Stimulated activated CD8-positive, alpha-beta memory T cell treated with anti-CD3 and anti-CD28 coated beads, Interleukin-4, amount 100 ng/mL, for 24 hours (primary cell): ENCODE measurements at places on chromosomes 4 and X.

DNA sequence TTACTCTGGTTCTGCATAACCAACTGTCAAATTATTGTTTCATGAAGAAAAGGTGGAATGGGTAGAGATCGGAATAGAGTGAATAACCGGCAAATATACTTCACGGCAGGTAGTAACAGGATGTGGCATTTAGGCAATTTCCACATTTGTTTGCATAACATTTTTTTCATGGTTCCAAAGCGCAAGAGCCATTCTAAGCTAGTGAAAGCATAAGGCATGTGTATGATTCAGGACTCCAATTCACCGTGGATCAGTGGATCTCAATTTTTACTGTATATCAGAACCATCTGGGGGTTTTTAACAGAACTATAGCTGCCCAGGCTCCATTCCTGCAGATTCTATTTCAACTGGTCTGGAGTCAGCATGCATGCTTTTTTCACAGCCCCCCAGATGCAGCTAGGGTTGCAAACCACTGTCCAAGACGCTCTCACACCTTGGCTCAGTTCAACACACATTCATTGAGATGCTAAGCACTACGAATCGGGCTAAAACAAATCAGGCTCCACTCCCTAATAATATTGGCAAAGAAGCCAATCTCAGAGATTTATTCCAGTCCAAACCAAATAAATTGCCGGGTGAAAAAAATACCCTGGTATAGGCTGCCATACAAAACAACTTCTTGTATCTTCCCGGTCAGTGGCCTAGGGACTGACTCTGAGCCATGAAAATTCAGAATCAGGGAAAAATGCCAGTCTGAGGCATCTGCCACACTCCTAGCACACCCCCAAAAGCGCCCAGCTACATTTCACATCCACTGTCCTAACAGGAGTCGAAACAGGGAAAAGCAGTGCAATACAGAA is 30.0 kb downstream of the AFAP1 start:
- DNase-seq, result no peak

- DNase-seq, result no peak
These were observed 40.4 kb upstream of the BRS3 start for GRCh38 chrX:136447308-136447707.

DNA sequence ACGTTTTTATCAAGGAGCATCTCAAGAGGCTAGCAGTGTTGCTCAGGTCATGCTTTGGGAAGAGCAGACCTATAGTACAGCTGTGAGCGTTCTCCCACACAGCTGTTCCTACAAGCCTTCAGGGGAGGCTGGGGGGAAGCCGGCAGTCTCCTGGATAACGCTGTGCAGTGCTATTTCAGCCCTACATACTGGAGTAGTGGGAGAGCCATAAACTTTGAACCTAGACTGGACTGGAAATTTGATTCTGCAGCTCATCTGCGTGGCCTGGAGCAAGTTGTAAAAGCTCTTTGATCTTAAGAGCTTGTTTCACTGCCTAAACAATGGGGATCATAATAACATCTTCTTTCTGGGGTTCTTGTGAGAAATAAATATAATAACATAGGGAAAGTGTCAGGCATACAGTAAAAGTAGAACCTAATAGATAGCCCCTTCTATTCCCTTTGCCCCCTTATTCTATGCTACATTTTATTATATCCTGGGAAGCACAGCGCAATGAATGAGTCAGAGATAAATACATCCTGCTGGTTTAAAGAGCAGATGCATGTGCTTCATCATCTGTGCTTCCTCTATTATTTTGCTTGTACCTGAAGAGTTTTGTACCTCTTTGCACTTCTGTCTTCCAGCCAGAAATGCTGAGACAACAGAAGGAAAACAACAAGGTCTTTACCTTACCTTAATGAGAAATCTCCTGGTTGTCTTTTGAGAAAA is 14.7 kb upstream of the AMBN start:
- DNase-seq, result no peak

DNA sequence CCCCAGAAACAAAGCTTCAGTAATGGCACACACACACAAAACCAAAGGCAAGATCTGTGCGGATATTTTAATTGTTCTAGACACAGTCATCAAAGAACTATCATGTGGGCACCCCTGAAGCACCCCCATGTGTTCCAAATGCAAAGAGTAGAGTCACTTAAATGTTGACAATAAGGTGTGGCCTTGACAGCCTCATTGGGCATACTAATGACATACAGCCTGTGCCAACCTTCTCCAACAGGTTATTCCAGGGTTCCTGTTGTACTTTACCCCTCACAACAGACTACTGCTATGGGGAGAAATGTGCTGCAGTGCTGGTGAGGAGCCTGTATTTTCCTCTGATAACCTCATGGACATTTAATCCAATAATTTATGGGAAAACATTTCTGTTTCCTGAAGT is 29.8 kb upstream of the CT47C1 start:
- no peak for DNase-seq

DNA sequence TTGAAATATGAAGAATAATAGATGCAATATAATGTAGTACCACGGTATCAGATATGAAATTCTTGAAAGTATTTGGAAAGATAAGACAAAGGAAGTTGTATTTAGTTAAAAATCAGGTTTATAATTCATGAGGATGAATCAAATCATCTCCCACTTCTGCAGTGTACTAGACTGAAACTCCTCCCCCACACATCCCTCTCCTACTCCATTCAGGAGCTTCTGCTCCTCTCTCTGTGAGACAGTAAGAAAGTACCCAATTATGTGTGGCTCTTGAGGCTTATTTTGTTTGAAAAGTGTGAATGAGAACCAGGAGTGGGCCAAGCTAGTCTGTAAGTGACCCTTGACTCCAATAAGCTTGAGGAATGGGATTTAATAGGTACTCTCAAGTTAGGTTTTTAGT is 9.5 kb downstream of the SLAIN2 start:
- DNase-seq, result no peak

DNA sequence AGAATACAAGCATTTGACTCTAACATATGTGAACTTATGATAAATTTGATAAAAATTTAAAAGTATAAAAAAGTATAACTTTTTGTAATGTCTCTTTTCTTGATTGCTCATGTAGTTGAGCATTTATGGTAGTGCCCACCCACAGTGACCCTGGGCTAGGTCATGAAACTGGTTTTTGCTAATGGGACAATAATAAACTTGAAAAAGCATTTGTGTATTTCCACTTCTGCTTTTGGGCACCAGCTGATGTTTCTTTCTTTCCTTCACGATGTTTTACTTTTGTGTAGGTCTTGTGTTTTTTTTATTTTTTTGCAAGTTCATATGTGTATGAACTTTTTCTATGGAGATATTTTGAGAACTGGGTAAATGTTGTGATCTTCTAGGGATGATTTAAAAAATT is 313.1 kb downstream of the CBLL2 start:
- no peak for DNase-seq
